Fibroblast of mammary gland (primary cell): ENCODE measurements at places on chromosomes 1 and 21.

DNA sequence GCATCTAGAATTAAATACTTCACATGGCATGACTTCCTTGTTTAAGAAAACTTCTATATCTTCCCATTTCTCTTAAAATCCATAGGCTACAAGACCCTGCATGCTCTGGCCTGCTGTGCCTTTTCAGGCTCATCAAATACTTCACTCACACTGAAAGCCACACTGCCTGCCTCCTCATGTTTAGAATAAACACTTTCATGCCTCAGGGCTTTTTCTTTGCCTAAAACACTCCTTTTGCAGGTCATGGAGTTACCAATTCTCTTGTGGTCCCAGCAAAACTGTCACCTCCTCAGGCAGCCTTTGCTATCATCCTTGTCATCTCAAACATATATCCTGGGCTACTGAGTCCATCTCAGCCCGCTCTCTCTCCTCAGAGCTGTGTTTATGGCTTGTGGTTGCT lies 5.5 kb downstream of the SGIP1 start:
- no peak for DNase-seq

DNA sequence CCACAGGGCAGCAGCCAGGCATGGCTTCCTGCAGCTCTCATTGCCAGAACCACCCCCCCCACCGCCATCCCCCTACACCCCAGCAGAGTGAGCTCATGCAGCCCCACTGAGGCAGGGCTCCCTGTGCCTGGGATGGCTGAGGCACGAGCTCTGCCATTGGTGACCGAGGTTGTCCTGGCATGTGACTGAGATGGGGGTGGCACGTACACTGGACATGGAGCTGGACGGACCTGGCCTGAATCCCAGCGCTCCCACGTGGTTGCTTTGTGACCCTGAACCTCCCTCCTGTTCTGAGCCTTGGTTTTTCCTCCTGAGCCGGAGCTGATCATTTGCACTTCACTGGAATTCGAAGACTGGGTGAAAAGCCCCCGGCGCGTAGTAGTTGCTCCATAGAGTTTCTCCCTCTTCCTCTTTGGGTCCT lies 28.3 kb downstream of the ALPL start:
- DNase-seq = no peak

DNA sequence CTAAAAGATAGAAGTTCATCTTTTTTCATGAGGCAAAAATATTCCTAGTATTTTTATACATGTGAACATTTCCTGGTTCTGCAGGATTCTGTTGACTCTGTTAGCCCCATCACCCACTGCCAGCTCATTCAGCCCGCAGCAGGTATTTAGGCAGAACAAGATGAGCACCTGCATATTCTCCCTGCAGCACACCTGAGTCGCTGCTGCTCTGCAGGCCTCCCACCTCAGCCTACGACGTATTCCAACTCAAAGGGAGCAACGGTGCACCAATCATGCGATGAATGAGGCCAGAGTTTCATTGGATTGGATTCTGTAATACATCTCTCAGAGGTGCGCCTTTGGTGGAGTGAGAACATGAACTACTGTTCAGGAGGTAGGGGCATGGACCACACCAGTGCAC lies 87.6 kb downstream of the CNIH3 start:
- no peak for DNase-seq

- DNase-seq = no peak
Observed at GRCh38 chr21:38849776-38850175, 44.0 kb downstream of the ETS2 start.

DNA sequence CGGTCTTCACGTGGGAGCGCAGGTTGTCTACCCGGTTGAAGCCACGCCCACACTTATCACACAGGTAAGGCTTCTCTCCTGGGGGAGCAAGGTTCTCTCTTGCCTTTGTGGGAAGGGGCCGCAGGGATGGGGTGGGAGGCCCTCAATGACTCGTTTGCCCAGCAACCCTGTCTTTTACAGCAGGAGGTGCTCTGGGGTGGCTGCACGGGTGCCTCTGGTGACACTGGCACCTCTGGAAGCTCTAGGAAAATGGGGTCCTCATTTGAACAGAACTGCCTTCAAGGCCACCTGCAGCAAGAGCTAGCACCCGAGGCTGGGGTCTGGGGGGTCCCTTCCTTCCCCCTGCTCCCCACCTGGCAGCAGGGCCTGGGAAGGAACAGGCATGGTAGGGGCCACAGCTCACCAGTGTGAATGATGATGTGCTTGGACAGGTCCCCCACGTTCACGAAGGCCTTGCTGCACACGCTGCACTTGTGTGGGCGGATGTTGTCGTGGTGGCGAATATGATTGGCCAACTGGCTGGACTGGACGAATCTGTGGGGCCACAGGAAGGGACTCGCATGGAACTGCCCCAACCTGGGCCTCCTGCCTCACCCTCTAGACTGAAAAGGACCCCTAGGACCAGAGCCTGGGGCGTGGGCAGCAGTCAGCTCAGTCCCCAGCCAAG lies 33.1 kb downstream of the ZBTB17 start:
- DNase-seq = no peak

- DNase-seq = no peak
Observed at GRCh38 chr1:193426061-193426460, 239.6 kb upstream of the B3GALT2 start.

- DNase-seq = no peak
Observed at GRCh38 chr1:230300322-230301301, 125.5 kb downstream of the PGBD5 start.

- DNase-seq = no peak
Observed at GRCh38 chr1:14039582-14040430, 339.8 kb downstream of the PRDM2 start.

DNA sequence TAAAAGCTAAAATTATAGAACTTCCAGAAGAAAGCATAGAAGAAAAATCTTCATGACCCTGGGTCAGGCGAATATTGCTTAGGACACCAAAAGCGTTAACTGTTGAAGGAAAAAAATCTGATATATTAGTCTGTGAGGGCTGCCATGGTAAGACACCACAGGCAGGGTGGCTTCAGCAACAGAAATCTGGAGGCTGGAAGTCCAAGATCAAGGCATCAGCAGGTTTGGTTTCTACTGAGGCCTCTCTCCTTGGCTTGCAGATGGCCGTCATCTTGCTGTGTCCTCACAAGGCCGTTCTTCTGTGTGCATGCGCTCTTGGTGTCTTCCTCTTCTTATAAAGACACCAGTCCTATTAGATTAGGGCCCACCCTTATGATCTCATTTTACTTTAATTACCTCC lies 14.5 kb downstream of the IFNLR1 start:
- DNase-seq = no peak

- peak; percentile 85 for DNase-seq
Observed at GRCh38 chr1:3306583-3307291, 147.7 kb upstream of the ARHGEF16 start.

DNA sequence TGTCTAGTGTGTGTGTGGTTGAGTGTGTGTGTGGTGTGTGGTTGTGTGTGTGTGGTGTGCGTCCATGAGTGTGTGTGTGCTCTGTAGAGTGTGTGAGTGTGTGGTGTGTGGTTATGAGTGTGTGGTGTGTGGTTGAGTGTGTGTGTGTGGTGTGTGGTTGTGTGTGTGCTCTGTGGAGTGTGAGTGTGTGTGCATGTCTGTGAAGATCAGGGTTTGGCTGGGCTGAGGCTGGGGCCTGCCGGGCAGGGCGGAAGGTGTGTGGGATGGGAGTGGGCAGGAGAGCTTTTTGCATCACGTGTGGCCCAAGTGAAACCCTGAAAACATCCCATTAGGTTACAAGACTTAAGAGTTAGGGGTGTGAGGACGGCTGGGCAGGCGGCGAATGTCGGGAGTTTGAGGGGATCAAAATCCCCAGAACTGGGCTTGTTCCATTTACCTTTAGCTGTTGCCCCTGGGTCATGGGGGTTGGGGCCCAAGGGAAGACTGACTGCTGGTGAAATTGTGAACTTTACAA lies 2.9 kb upstream of the FCMR start:
- no peak for DNase-seq

- DNase-seq = peak; percentile 8
Observed at GRCh38 chr1:162087111-162087510, 17.6 kb downstream of the NOS1AP start.

- no peak for DNase-seq
Observed at GRCh38 chr1:228416217-228416933, at the start of gene TRIM17. Gene TRIM17 (minus strand): TSS chr1:228416861. CDS start chr1:228415072, 1,789 bp downstream.

GRCh38 chr1:170776252-170776651 lies 112.3 kb downstream of the PRRX1 start:
- peak; percentile 50 for DNase-seq

GRCh38 chr1:93758842-93759515 lies 77.3 kb upstream of the BCAR3 start:
- DNase-seq = peak; percentile 86

GRCh38 chr1:178220094-178220493 lies 126.2 kb downstream of the RASAL2 start:
- peak; percentile 74 for DNase-seq

GRCh38 chr1:205631768-205632668 lies at the start of gene ELK4:
Gene ELK4 (minus strand): TSS chr1:205632011. CDS start chr1:205623882, 8,129 bp downstream.
- DNase-seq = peak; percentile 97

GRCh38 chr1:40197656-40198055 lies 36.5 kb downstream of the RLF start:
- DNase-seq = no peak

- no peak for DNase-seq
Observed at GRCh38 chr1:9404117-9404914, 111.6 kb downstream of the SPSB1 start.

DNA sequence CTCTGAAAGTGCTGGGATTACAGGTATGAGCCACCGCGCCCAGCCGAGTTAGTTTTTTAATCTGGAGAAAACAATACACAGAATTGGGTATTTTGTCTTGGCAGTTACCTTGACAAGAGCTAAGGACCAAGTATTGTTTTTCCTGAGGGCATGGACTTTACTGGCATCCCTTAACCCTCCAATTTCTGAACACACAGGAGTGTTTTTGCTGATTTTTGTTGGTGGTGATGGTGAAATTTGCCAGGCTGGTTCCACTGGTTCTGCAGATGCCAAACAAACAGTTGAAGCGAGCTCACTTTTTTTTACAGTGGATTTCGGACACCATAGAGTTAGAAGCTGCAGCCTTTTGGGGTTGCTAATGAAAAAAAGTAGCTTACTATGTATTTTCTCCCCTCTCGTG lies 37.2 kb upstream of the SH3D21 start:
- no peak for DNase-seq

DNA sequence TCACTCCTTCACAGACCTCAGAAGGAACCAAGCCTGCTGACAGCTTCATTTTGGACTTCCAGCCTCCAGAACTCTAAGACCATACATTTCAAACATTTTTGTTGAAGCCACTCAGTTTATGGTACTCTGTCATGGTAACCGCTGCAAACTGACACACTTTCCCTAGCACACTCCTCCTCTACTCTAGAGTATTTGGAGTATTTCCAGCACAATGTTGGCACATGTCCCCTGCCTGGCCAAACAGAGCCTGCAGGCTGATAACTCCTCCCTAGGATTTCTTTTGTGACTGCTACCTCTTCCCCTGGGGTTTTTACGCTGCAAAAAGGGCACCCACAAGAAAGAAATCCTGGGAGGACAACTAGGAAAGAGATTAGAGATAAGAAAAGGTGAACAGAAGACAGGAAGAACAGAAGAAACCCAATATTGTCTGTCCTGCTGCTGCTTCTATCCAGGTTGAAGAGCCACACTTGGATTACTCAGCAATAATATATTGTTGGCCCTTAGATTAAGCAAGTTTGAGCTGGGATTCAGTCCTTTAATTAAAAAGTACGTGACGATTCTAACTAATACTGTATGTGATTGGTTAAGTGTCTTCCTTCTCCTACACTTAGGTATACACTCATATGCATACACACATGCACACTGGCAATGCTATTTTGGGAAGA lies 844.1 kb downstream of the LTN1 start:
- DNase-seq = no peak

- DNase-seq = no peak
Observed at GRCh38 chr1:198246337-198246736, 89.5 kb downstream of the NEK7 start.

- peak; percentile 46 for DNase-seq
Observed at GRCh38 chr1:46333300-46334029, 7.1 kb upstream of the NSUN4 start.

DNA sequence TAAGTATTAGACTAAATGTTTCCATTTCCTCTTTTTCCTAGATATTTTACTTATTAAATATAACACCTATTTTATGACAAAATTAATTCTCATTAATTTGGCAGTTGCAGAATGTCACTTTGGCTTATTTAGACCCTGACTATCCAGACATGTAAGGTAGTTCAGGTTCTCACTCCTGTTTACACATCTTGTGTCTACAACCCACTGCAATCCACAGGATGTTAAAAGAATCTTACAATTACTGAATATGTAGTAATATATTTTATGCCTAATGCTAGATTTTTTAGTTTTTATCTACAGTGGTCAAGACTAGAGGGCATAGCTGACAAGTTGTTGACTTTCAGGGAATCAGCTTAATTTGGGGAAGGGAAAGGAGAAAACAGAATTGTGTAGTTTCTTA lies 346.7 kb downstream of the USP25 start:
- DNase-seq = no peak

- no peak for DNase-seq
Observed at GRCh38 chr1:11188381-11188780, 774 bp upstream of the ANGPTL7 start.

DNA sequence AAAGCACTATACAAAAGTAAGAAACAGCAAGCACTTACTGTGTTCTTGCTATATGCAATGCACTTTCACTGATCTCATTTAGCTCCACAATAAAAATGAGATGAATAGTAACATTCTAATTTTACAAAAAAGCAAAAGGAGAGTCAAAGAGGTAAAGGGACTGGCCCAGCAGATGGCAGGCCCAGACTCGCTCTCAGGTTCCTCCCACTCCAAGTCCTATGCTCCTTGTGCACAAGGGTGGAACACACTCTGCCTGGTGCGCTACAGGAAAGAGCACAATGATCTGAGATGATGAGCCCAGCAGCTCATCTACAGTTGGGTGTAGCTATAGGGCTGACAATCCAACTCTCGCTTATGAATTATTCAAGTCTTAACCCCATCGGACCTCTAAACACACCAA lies 94.1 kb upstream of the LYST start:
- DNase-seq = no peak

- DNase-seq = no peak
Observed at GRCh38 chr1:226638001-226638601, 89.5 kb downstream of the STUM start.

DNA sequence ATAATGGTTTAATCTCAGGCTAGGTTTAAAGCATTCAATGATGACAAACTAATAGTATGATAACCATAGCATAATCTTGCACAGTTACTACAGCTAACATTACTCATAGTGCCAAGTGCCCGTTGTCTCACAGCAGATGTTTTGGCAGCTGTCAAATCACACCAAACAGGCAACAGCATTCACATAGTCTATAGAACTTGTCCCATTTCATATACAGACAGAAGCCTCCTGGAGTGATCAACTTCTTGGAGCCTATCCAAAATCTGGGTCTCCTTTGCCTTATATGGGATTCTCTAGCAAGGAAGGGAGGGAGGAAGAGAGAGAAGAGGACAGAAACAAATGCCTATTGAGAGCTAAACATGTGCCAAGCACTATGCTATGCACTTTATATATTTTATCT lies 250.6 kb upstream of the ZP4 start:
- DNase-seq = no peak

DNA sequence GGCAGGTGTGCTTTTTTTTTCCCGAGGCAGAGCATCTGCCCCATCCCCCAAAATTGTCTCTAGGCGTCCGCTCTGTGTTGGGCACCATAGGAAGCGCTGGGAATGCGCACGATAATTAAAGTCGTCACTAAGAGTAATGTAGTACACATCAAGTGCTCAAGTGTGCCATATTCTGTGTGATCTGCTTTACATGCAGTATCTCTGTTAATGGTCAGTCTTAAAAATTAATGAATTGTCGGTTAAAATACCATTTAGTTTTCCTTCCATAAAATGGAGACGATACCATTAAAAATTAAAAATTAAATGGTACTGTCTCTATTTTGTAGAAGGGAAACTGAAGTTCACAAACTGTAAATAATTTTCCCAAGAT lies 544 bp upstream of the CCT8 start:
- DNase-seq = no peak
